ENCODE measurements at places on chromosomes 7 and 10.

- DNase-seq, result no peak
Measured at GRCh38 chr10:11655836-11656235, 44.4 kb upstream of the USP6NL start.

GRCh38 chr7:96236198-96237039 lies 85.5 kb downstream of the SLC25A13 start:
- DNase-seq, result no peak

DNA sequence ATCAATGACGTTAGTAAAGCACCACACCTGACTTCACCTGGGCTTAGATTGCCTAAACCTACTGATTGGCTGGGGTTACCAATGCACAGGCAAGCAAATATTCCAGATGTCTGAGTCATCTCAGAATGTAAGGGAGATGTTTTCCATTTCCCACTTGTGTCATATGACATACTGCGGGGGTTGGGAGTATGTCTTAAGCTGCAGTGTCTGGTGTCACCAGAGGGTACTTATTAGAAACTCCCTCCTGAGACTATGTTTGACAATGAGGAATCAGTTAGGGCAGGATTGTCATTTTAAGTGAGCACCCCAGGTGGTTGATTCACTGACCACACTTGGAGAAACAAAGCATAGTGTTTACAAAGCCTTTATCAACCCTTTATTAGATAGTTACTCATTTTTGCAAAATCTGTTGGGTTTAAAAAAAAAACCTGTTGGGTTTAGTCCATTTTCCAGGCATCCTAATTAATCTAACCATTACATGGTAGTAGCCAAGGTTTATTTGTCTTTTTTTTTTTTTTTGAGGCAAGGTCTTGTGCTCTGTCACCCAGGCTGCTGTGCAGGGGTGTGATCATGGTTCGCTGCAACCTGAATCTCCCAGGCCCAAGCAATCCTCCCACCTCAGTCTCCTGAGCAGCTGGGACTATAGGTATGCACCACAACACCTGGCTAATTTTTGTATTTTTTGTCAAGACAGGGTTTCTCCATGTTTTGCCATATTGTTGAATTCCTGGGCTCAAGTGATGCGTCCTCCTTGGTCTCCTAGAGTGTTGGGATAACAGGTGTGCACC lies 72.5 kb downstream of the CDK6 start:
- no peak for DNase-seq

GRCh38 chr10:74651565-74651964 lies 174.8 kb upstream of the KAT6B start:
- no peak for DNase-seq

DNA sequence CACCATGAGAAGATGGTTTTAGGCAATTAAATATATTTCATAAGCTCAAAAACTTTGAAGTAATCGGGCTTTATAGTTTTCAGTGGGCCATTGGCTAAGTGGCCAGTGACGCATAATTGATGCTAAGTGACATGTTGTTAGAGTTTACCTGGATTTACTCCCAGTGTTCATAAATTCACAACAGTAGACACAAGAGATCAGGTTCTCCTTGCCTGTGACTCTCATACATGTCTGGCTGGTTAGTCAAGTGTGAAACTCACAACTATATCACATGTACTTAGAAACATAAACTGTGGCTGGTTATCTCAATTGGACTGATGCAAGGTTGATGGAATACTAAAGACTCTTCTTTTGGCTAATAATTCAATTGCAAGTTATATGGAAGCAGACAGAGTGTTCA lies 26.2 kb downstream of the ASB15 start:
- no peak for DNase-seq
